ENCODE measurements at places on chromosomes 1 and 21.

GRCh38 chr1:181296180-181296579 lies 187.1 kb upstream of the CACNA1E start:
- DNase-seq: no peak

DNA sequence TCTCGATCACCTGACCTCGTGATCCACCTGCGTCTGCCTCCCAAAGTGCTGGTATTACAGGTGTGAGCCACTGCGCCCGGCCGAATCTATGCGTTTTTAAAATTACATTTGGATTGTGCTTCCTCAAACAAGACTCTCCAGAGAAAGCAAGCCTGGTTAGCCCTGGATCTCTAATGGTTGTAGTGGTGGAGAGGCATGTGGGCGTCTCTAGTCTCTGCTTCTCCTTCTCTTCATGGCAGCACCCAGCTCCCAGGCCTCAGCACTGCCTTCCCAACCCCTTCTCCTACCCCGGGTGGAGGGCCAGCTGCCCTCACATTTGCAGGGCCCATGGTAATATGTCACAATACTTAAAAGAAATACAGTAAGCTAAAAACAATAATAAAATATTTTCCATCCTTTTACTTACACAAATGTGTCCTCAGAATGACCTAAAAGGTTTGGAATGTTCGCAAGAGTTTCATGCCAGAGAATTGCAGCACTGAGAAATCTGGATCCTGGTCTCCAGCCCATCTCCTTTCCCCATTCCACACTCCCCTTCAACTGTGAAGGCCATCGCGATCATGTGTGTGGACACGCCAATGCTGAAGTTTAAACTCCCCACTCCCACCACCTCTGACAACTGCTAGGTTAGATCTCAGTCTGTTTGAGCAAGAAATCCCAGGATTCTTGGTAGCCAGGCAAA lies 7.0 kb downstream of the OR14I1 start:
- DNase-seq: no peak

- no peak for DNase-seq
Measured at GRCh38 chr21:24939291-24939690, 668.0 kb downstream of the MRPL39 start.

- no peak for DNase-seq
Measured at GRCh38 chr1:35290452-35290851, 21.9 kb downstream of the ZMYM4 start.

DNA sequence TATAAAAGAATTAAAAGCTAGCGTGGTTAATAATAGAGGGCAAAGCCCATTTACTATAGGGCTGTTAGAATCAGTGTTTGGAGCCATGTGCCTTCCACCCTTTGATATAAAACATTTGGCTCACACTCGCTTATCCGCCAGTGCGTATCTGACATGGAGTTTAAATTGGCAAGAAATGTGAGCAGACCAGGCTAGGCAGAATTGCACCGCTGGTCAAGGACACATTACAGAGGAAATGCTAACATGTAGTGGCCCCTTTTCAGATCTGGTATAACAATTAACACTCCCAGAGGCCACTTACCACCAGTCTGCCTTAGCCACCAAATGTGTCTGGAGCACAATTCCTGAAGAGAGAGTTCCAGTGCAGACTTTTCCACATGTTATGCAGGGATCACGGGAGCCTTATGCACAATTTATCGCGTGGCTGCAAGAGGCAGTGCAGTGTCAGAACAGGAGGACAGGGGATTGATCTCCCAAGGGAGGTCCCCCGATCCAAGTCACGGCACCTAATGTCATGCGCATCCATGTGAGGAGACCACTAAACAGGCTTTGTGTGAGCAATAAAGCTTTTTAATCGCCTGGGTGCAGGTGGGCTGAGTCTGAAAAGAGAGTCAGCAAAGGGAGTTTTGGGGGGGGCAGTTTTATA lies 14.0 kb downstream of the GSTM3 start:
- no peak for DNase-seq

- DNase-seq: peak; percentile 50
Measured at GRCh38 chr21:44985441-44986401, 45.9 kb downstream of the SLX9 start.

DNA sequence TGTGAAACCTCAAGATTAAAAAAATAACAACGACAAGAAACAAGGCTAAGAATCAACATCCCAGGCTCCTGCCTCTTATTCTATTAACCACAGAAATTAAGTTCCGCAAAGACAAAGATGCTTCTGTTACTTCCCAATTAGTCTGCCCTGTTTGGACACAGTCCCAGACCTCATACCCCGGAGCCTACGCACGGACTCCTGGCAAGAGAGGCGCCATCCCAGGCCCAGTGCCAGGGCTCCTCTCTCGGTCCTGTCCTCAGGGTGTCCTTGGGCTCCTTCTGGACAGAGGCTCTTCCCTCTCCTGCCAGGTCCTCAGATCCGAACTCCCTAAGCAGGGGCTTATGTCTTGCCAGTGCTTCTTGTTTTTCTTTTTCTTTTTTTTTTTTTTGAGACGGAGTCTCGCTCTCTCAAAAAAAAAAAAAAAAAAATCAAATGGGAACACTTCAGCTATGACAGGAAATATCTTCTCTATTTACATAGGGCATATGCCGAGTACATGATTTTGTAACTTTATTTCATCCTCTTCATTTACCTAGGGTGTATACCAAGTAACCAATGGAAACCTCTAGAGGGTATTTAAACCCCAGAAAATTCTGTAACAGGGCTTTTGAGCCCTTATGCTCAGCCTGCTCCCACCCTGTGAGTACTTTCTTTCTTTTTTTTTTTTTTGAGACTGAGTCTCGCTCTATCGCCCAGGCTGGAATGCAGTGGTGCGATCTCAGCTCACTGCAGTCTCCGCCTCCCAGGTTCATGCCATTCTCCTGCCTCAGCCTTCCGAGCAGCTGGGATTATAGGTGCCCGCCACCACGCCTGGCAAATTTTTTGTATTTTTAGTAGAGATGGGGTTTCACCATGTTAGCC lies 11.7 kb upstream of the ENO1 start:
- no peak for DNase-seq

- no peak for DNase-seq
Measured at GRCh38 chr1:220527908-220528678, at the start of gene MARK1. Gene MARK1, plus strand, starts transcription at chr1:220528136. Its CDS starts 687 bp downstream, at chr1:220528823.

GRCh38 chr1:184823080-184823479 lies 68.4 kb upstream of the EDEM3 start:
- no peak for DNase-seq

GRCh38 chr1:93702111-93702827 lies 20.6 kb upstream of the BCAR3 start:
- no peak for DNase-seq

DNA sequence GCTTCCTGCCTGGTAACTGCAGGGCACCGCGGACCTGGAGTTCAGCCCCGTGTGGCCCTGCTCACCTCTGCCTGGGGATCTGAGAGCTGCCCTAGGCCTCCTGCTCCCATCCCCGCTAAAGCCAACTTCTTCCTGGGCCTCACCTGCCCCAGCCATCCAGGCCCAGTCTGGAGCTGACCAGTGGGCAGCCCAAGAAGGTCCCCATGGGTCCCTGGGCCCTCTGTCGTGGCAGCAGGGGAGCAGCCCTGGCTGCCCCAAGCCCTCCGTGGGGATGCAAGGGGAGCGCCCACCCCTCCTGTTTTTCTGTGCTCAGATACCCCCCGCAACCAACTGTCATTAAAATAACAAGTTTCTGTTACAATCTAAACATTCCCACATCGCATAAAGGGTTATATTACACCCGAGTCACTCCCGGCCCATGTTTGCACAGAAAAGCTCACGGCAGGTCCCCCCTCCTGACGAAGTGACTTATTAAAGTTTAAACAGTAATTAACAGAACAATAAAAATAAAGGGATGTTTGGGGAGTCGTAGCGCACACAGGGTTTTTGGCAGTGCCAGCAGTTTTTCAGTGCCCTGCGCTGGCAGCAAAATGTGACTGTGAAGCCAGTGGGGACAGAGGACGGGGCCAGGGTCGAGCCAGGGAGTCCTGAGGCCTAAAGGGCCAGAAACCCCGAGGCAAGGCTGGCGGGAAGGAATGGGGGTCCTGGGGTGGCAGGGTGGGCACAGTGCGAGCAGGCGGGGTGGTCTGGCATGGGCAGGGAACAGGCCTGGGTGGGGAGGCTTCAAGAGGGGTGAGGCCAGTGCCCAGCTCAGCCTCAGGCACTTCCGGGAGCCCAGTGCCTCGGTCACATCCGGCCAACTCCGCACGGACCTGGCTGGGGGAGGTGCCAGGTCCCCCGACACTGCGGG lies 121.5 kb downstream of the CASZ1 start:
- no peak for DNase-seq

- DNase-seq: no peak
Measured at GRCh38 chr1:165355977-165356811, at the start of gene LMX1A. Gene LMX1A, minus strand, starts transcription at chr1:165356715. Its CDS starts 1,156 bp downstream, at chr1:165355559.

DNA sequence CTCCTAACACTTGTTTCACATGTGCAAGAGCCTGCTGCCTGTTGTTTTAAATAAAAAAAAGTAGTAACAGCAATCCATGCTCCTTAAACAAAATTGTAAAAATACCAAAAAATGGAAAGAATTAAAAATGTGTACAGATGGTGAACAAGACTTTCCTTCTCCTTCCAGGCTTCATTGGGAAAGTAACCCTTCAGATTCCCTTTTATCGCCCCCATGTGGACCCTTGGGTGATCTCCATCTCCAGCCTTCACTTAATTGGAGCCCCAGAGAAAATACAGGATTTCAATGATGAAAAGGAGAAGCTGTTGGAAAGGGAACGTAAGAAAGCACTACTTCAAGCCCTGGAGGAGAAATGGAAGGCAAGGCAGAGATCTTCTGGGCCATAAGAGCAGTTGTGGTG lies 14.2 kb downstream of the VPS13D start:
- no peak for DNase-seq

- no peak for DNase-seq
Measured at GRCh38 chr1:163163881-163164582, 38.7 kb downstream of the RGS5 start.

- no peak for DNase-seq
Measured at GRCh38 chr1:58395355-58395754, 151.2 kb downstream of the OMA1 start.

DNA sequence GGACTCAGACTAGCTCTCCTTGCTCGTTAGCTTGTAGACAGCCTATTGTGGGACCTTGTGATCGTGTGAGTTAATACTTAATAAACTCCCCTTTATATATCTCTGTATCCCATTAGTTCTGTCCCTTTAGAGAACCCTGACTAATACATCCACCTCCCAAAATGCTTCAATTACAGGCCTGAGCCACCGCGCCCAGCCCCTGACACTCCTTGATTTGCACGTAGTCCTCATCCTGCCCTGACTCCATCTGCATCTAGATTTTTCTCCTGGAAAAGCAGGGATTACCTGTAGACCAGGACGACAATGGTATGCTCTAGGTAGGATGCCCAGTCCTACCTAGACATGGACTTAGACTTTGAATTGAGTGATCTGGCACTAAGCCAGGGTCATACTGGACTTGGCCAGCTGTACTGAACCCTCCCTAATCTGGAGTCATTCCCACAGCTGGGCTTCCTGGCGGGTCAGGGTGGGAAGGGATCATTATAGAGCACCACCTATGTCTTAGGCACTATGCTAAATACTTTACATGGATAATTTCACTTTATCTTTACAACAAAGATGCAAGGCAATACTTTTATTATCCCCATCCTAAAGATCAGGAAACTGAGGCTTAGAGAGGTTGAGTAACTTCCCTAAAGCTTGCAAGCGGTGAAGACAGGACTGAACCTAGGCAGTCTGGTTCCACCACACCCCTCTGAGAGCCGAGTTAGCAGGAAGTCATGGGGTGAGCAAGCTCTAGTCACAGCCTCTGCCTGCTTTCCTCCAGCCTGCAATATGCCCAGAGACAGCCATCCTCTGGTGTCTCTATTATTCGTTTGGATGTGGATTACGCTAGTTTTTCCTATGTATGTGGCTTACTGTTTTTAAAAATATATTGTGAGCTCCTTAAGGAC lies 89.4 kb downstream of the DTL start:
- no peak for DNase-seq

GRCh38 chr1:153936011-153936802 lies 10.3 kb downstream of the DENND4B start:
- DNase-seq: no peak

- DNase-seq: no peak
Measured at GRCh38 chr21:35911412-35912191, 148.7 kb downstream of the SETD4 start.

DNA sequence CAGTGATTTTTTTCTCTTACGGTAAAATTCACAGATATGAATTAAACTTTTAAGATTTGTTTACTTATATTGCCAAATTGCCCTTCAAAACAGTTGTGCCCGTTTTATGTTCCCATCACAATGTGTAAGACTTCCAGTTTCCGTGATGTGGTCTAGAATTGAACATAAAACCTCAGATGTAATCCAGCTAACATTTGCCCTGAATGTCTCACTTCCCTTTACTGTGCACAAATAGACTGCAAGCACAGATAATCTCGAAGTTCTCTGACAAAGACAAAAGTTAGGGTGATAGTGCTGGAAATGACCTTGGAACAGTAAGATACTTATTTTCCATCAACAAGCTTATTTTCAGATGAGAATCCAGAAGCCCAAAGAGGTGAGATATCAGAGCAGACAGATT lies 177.5 kb downstream of the ZZZ3 start:
- DNase-seq: no peak

DNA sequence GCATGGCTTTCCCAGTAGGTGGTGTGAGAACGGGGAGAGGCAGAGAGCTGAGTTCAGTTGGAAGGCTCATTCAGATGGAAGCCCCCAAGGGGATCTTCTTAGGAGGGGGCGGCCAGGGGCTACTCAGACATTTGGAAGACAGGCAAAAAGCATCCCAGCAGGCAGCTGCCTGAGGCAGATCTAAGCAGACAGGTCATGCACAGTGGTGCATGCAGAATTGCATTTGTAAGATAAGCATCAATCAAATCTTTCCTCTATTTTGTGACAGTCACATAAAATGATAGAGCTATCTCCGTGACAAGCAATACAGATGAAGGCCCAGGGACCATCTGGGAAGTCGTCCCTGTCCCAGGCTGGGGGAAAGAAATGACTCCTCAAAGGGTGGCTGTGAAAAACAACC lies 3.8 kb downstream of the RAB3B start:
- no peak for DNase-seq

DNA sequence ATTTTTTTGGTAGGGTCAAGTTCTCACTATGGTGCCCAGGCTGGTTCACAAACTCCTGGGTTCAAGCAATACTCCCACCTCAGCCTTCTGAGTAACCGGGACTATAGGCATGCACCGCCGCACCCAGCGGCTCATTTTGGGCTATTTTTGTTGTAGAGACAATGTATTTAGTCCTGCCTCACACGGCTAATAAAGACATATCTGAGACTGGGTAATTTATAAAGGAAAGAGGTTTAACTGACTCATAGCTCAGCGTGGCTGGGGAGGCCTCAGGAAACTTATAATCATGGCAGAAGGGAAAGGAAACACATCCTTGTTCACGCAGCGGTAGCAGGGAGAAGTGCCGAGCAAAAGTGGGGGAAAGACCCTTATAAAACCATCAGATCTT lies 4.2 kb downstream of the CELA2A start:
- no peak for DNase-seq

GRCh38 chr1:195294911-195295310 lies 1313.3 kb downstream of the KCNT2 start:
- no peak for DNase-seq

- DNase-seq: no peak
Measured at GRCh38 chr1:175555266-175555665, 188.1 kb downstream of the TNR start.

- no peak for DNase-seq
Measured at GRCh38 chr1:42158189-42158588, 5.0 kb downstream of the GUCA2B start.
